Stimulated activated CD4-positive, alpha-beta T cell treated with anti-CD3 and anti-CD28 coated beads, Interleukin-15, amount 100 ng/mL, for 24 hours (primary cell): ENCODE measurements at places on chromosomes 11 and 22.

- DNase-seq, result no peak
Observed at GRCh38 chr11:99693941-99694492, 673.3 kb downstream of the CNTN5 start.

DNA sequence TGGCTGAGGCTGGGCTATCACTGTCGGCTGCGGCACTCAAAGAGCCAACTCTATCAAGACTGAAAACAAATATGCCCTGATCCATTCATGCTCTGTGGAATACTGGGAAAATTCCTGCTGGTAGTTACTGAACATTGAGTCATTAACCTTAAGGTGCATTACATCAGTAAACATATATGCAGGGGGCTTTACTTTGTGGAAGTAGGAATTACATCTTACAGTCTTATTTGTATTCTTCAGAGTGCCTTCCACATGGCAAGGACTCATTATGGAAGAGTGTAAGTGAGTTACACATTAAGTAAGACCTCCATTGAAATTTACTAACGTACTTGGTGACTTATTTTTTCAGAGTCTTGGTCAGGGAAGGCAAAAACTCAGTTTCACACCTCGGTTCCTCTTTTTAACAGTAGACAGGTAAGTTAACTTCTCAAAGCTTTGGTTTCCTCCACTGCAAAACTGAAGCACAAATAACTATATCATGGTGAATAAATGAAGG is 4.5 kb downstream of the OR5B21 start:
- no peak for DNase-seq

- DNase-seq, result no peak
Observed at GRCh38 chr11:104090767-104091166, 54.3 kb downstream of the DDI1 start.

- no peak for DNase-seq
Observed at GRCh38 chr11:19770277-19770676, 57.6 kb downstream of the NAV2 start.
